PC-3 (cell line): ENCODE measurements at places on chromosomes 5 and 9. TPM values are rescaled to one million over a fixed set of nuclear protein-coding genes. Genes with fewer than 3 reads are reported as not detected.

PHF24 gene
- total RNA-seq: not detected in 2 replicates

DNA sequence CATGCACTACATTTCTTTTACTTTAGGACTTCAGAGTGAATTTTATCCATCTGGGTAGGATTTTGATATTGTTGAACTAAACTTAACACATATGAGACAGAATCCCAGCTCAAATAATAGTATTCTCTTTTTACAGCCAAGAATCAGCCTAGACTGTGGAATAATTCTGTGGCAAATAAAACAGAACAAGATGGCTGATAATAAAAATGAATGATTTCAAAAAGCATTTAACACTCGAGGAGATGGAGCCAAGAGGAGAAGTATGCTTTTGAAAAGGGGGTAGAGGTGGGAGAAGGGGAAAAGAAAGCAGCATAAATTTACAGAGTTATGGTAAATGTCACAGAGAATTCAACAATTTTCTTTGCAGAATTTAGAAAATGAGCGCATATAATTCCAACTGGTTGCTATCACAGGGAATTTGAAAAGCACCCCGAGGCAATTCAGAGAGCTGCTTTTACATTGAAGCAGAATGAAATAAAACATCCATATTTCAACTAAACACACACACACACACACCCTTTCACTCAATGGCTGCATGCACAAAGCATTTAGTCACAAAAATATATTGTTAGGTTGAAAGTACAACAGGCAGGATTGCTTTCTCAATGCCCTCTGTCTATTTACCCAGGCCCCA is 60.2 kb upstream of the DMAC1 start:
- no peak for DNase-seq

GRCh38 chr5:124111886-124112285 is 599.9 kb downstream of the CSNK1G3 start:
- DNase-seq: peak; percentile 57

- no peak for DNase-seq
Measured at GRCh38 chr5:67679184-67679841, 482.7 kb upstream of the CD180 start.

DNA sequence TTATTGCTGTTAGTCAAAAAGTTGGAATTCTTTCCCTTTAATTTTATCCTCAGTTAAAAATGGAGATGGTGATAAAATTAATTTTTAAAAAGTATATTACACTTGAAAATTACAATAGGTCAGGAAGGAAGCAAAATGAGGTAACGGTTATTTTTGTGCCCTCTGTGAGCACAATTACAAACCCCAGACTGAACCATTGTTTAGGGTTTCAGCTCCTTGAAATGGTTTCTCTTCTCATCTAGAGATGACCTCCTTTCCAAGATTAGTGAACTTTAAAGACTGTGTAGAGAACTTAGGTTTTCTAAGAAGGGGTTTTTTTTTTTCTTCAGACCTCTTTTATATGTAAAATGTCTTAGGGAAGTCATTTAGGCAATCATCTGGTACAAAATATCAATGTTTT is 126.2 kb upstream of the CHD1 start:
- DNase-seq: no peak

DNA sequence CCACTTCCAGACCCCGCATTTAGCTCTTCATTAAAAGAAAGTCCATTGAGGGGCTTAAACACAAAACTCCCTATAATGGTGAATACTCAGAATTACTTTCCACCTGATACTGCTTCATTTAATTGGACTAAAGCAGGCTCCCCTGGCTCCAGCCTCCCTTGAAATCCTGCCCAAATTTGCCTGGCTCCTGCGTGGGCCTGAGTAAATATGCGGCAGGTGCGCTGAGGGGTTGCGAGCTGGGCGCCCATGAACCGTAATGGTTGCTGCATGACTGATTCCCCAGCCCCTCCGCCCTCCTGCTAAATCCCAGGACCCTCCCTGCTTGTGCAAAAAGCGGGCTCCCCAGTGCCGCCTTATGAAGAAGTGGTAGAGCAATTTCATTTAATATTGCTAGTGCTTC is 639.7 kb downstream of the BNC2 start:
- no peak for DNase-seq

GRCh38 chr5:135153661-135154060 is 119.6 kb upstream of the PITX1 start:
- DNase-seq: peak; percentile 23

DNA sequence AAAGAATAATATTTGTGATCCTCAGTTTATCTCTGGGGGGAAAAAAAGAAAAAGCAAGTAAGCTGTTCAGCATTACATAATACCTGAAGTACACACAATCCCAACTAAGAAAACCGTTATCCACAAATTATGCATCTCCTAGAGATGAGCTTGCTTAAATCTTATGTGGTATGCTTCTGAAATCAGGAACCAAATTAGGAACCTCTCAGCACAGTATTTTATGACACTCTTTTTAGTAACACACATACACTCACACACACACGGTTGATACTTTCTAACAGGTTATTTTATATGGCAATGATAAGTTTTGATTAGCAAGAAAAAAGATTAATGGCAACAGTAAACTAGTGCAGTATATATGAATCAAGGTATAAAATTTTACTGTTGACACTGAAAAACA is 1.2 kb upstream of the ZNF510 start:
- DNase-seq: no peak

DNA sequence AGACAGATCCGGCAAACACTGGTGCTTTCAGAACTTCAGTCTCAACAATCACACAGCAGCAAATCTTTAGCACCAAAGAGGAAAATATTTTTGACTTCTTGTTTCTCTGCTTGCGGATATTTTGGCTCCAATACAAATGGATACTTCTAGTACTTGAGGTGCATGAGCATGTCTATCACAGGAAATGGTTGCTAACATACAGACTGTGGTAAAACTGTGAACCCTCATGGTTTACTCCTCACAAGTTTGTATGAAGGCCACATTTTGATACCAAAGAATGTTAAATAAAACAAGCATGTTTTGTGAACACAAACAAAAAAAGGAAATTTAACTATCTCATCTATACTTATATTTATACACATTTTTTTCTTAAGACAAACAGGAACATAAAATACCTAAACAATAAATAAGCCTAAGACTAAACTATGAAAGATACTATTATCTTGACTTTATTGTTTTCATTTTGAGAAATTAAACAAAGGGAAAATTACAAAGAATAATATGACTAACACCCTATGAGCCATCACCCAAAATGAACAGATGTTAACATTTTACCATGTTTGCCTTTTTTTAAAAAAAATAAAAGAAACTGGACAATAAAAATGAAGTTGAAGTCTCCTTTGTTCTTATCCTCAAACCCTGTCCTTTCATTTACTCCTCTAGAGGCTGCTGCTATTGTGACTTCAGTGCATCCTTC is 135.0 kb upstream of the LHFPL2 start:
- no peak for DNase-seq

SPINK14 gene
- total RNA-seq: not detected in 2 replicates

GRCh38 chr9:19481121-19481870 is 72.5 kb downstream of the ACER2 start:
- no peak for DNase-seq

RMRP gene
- total RNA-seq: 23,421 and 36,790 TPM in 2 replicates

GRCh38 chr5:13107537-13107936 is 837.0 kb downstream of the DNAH5 start:
- peak; percentile 38 for DNase-seq

DNA sequence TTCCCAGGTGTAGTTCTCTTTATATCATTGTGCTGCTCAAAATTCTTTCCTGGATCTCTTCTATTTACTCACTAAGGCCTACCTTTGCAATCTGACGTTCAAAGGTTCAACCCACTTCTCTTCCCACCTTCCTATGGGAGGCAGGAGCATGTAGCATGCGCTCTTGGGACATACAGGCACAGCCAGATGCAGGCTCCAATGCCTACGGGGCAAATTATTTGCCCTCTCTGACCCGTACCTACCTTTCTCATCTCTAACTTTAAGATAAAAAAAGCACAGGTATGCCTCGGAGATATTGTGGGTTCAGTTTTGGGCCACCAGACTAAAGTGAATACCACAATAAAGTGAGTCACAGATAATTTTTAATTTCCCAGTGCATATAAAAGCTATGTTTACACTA is 460.5 kb downstream of the CCDC171 start:
- peak; percentile 49 for DNase-seq

NOXA1 gene
- total RNA-seq: 0.51 and 1.6 TPM in 2 replicates

FAM153A gene
- total RNA-seq: not detected in 2 replicates

STXBP1 gene
- 9.1 and 12.2 TPM in 2 replicates for total RNA-seq

CDKN2A gene
- 273 and 293 TPM in 2 replicates for total RNA-seq

DNA sequence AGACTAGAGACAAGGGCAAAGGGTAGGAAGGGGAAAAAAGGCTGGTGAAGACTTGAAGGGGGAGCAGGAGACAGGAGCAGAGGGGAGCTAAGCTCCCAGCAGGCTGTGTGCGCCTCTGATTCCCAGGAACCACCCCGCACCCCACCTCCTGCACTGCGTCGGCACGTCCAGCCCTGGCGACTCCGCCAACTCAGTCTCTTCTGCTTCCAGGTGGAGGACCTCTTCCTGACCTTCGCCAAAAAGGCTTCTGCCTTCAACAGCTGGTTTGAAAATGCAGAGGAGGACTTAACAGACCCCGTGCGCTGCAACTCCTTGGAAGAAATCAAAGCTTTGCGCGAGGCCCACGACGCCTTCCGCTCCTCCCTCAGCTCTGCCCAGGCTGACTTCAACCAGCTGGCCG is 30.5 kb downstream of the DYNC2I2 start:
- DNase-seq: no peak

DNA sequence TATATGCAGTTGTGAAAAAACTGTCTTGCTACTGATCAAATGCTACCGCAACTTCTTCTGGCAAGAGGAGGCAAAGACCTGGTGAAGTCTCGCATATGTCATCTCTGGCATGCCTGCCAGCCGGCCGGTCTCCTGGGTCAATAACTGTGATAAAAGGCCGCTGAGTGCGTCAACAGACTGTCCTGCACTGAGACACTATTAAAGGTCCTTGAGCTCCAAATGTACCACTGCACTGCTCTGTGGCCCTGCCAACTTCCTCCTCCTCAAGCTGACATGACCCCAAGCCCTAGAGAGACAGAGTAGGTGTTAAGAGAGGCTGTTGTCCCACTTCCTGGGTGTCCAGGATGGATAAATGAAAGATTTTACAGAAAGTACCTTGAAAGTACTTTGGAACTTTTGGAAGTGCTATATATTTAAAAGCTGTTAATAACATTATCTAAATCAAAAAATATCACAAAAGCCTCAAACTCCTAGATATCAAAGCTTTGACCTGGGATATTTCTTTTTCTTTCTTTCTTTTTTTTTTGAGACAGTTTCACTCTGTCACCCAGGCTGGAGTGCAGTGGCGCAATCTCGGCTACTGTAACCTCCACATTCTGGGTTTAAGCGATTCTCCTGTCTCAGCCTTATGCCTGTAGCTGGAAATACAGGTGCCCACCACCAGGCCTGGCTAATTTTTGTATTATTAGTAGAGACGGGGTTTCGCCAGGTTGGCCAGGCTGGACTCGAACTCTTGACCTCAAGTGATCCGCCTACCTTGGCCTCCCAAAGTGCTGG is 31.5 kb downstream of the RAPGEF1 start:
- DNase-seq: no peak

PCDHGC5 gene
- 0.40 and 0.46 TPM in 2 replicates for total RNA-seq

RNF208 gene
- 1.7 and 2.8 TPM in 2 replicates for total RNA-seq

- DNase-seq: no peak
Measured at GRCh38 chr9:72790989-72791388, 161.9 kb downstream of the ALDH1A1 start.
